ENCODE measurements at places on chromosomes 11 and 22. TPM values are rescaled to one million over a fixed set of nuclear protein-coding genes. Genes with fewer than 3 reads are reported as not detected.

- no peak for DNase-seq
These were observed 88.4 kb downstream of the CDKN1C start for GRCh38 chr11:2797121-2797711.

Gene PGA5
- total RNA-seq: not detected

DNA sequence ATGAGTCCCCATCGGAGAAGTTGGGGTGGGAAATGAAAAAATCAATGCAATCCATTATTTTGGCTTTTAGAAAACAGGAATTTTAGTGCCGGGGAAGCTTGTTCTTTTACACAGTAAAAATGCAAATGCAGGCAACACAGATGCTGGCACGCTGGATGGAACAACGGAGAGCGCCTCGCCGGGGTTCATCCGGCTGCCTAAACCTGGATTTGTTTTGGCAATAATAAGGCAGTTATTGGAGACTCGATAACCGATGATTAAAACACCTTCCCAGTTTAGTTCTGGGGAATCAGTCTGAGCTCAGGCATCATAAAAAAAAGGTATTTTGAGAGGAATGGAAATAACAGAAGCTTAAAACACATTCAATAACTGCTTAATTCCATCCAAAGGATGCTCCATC is 2.9 kb downstream of the DSCAML1 start:
- DNase-seq: no peak

DNA sequence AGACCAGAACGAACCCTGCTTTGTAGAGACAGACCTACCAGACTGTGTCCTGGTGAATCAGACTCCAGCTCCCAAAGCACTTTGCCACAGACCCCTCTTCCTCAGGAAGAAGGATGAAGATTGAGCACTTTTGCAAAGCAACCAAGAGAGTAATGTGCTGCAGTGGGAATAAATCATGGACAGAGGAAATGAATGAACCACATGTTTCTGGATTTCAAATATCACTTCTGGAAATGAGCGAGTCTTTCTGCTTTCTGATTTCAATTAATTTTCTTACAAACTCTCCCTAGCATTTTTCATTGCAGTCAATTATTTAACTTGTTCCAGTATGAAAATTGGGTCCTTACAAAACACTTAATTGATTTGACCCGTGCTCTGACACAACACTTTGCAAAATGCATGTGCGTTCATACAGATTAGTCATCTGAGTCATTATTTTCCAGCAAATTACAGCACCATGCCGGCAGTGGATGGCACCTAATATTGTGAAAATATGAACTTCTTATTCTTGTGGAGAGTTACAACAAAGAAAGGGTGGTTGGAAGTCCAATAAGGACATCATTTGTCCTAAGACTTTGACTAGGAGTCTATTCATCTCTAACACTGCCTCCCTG is 315.9 kb upstream of the CCDC90B start:
- peak; percentile 13 for DNase-seq
